ENCODE measurements at places on chromosomes 2 and 18.
A peak's percentile ranks its signal among the peaks of the same experiment; 100 is the strongest.

DNA sequence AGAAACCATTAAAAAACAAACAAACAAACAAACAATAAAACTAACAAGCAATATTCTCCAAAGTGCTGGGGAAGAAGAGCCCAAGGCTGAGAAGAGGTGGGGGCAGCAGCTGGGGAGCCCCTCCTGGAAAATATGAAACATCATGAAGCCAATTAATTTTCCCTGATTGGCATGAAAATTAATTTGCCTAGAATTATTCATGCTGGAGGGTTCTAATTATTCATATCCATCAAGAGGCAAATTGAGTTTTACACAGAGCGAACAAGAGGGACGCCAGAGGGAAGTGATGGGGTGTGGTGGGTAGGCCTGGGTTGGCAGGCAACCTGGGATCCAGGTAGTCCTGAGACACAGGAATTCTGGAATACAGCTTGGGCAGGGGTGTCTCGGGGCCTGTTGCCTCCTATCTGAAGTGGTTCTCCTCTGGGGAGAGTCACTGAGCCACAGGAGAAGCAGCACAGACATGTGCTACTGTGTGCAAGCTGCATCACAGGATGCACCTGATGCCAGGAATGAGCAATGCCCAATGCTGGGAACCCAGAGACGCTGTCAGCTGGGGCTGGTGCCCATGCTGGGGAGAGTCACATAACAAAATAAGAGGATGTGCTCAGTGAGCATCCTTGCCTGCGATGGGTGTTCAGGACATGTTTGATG is 100.5 kb downstream of the TEX51 start:
- DNase-seq, result no peak

- DNase-seq, result no peak
These were observed 80.8 kb upstream of the ACSL3 start for GRCh38 chr2:222780051-222780450.

GRCh38 chr2:2328848-2329247 is 2.2 kb downstream of the MYT1L start:
- no peak for DNase-seq

- DNase-seq, result no peak
These were observed 36.5 kb downstream of the STAT1 start for GRCh38 chr2:190977505-190977904.

- DNase-seq, result peak; percentile 97
These were observed at the start of gene RALB for GRCh38 chr2:120252225-120253020. Gene RALB, plus strand, starts transcription at chr2:120252852. Its CDS starts 25,813 bp downstream, at chr2:120278665.

- no peak for DNase-seq
These were observed 119.7 kb downstream of the UPP2 start for GRCh38 chr2:158221063-158222020.

DNA sequence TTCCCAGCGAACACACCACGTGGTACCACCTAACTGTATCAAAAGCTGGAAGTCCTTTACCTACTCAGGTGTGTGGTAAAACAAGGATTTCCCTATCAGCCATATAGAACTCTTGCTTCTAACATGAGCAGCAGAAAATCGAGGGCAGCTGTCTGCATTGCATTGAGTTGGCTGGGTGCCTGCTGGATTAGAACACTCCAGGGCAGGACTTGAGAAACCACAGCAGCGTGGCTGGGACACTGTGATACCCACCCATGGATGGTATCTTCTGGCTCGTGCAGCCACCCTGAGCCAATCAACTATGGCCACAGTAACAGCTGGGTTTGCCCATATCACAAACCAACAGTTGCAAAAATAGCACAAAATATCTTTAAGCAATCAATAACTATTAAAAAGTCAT is 188.3 kb downstream of the FBXO15 start:
- DNase-seq, result no peak

DNA sequence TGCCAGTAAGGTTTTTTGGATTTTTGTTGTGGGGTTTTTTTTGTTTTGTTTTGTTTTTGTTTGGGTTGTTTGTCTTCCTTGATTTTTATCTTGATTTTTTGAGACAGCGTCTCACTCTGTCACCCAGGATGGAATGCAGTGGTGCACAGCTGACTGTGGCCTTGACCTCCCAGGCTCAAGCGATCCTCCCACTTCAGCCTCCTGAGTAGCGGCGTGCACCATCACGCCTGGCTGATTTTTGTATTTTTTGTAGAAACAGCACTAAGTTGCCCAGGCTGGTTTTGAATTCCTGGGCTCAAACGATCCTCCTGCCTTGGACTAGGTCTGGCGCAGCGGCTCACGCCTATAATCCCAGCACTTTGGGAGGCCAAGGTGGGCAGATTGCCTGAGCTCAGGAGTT is 16.4 kb downstream of the MPPE1 start:
- no peak for DNase-seq

DNA sequence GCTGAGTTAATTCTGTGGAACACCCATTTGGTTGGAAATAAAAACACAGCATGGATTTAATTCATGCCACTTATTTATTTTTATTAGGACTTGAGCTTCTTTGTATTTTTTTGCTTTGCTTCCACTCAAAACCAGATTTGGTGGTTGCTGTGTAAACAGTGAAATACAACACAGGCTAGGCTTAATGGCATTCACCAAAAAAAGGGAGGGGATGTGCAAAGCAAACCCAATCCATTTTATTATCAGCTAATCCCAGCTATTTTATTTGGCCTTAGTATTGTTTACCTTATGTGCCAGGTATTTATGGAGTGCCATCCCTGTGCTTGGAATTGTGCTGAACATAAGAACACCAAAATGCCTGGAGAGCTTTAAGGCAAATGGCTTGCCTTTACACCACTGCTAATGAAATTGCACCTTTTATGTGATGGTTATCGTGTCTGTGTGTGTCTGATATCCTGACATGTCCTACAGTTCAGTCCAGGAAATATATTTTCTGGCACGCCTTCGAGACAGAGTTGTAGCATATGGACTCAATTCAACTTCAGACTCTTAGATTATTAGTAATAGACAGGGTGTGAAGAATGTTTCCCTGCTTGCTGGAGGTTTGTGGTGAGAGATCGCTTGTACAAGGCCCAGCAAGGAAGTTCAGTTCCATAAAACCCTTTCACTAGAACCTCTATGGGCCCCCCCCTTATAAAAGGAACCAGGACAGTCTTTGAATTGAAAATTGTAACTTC is 99.6 kb downstream of the PRPF40A start:
- peak; percentile 33 for DNase-seq

- no peak for DNase-seq
These were observed 228.6 kb downstream of the ZNF516 start for GRCh38 chr18:76266236-76266991.

DNA sequence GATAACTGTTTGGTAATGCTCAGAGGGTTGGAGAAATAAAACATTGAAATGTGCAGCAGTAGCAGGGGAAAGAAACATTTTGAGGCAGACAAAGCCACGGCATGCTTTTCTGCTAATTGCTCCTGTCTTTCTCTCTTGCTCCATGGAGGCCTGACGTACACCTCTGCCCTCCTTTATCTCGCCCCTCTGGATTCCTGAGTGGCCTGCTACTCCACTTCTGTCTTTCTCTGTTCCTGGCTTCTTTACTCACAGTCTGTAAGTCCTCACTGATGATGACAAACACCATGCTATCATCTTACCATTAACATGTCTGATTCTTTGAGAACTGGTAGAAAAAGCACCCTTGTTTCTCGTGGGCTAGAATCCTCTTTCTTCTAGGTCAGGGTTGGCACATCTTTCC is 392.9 kb downstream of the MEIS1 start:
- DNase-seq, result no peak

DNA sequence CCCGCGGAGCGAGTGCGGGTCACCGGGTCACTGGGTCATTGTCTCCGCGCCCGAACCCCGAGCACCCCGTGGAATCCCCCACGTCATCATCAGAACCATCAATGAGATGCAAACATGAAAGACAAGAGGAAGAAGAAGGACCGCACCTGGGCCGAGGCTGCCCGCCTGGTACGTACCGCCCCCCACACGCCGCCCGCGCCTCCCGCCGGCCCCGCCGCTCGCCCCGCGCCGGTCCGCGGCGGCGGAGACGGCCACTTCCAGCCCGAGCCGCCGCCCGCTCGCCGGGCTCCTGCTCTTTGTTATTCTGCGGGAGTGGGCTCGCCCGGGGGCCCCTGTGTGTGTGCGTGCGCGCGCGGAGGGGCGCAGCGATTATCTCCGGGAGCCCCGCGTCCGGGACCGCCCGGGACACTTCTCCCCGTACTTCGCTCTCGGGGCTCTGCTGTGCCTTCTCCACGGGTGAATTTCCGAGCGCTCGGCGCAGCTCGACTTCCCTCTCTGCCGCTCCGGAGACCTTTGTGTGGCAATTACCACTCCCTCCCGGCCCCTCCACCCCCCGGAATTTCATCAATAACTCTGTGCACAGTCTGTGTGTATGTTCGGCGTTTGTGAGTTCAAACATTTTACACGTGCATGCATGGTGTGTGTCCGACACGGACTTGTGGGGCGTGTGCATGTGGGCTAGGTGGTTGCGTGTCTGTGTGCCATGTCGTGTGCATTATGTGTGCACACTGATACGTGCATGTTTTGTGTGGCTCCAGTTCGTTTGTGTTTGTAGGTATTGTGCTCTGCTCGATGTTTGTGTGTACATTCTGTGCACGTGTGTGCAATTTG is 714 bp downstream of the ASXL3 start:
- DNase-seq, result no peak

GRCh38 chr2:38215522-38215921 is 139.6 kb upstream of the CYP1B1 start:
- DNase-seq, result no peak

DNA sequence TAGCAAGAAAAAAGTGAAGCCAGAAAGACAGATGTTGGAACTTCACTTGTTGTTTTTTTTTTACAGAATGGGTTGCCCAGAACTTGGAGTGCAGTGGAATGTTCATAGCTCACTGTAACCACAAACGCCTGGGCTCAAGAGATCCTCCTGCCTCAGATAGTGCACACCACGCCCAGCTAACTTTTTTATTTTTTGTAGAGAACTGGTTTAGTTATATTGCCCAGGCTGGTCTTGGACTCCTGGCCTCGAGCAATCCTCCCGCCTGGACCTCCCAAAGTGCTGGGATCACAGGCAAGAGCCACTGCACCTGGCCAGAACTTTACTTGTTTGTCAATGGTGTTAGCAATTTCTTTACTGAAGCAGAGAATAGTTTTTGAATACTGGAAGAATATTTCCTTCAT is 11.9 kb upstream of the ASPRV1 start:
- peak; percentile 83 for DNase-seq

DNA sequence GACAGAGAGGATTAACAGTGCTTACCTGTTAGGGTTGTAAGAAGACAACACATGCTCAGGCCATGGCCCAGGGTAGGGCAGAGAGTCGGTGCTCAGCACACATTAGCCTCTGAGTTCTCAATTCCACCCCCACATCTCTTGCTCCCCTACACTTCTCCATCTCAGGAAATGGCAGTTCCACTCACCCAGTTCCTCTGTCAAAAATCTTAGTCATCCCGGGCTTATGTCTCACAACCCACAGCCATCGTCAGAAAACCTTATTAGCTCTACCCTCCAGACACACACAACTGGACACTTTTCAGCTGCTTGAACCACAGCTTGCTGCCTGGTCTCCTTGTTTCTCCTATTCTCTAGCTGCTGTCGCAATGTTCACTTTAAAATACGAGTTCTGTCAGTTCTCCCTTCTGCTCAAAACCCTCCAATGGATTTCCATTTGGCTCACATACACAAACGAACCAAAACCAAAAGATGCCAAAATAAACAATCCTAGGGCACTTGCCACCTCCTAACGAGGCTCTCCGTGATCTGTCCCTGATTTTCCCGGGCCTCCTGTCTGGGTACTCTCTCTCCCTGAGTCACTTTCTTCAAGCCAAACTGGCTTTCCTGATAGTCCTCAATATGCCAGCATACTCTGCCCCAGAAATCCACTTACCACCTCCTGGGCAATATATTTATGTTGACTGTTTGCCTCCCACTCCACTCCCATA is 89.7 kb downstream of the KCTD1 start:
- DNase-seq, result peak; percentile 66

DNA sequence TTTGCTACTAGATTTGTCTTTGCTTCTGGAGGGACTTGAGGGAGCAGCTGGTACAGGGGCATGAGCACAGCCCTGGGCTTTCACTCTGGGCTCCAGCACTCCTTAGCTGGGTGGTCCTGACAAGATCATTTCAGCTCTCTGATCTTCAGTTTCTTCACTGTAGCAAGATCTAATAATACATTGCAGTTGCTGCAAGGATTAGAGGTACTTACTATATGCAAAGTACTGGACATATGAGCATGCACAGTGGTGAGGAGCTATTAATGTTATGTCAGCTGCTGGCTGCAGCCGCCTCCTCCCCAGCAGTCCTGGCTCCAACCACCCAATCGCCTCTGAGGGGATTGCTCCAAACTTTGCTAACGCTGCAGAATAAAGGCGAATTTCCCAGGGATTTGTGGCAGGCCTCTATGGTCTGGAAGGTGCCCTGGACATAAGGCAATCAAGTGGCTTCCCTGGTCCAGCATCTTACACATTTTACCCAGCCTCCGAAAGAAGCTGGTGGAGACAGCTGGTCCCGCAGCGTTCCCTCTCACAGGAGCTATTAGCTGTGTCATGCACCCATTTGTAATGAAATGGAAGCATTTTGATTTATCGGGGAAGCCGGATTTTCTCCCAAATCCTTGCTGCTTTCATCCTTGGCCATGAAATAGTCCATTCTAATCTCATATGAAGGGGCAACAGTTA is 96.7 kb downstream of the RHOB start:
- no peak for DNase-seq

- DNase-seq, result no peak
These were observed 148.3 kb downstream of the PLCL1 start for GRCh38 chr2:197952540-197953202.

Measured in AG10803 (cell line).